ENCODE measurements at places on chromosomes 16 and 17. TPM values are rescaled to one million over a fixed set of nuclear protein-coding genes. Genes with fewer than 3 reads are reported as not detected.

Gene CES1
- total RNA-seq = not detected

Gene SOX15
- total RNA-seq = not detected

Gene PTX4
- 0.18 TPM for total RNA-seq

Gene PRSS27
- total RNA-seq = 0.05 TPM

Gene TMEM220
- 9.4 TPM for total RNA-seq

Gene PHKG2
- total RNA-seq = 25.3 TPM

Gene BRICD5
- total RNA-seq = 3.5 TPM

Gene TRPV3
- 0.06 TPM for total RNA-seq

Gene ZNF174
- 7.5 TPM for total RNA-seq

Gene SARM1
- total RNA-seq = 4.7 TPM

Gene MT1G
- total RNA-seq = not detected

Gene UNKL
- 16.7 TPM for total RNA-seq

Gene WNK4
- total RNA-seq = 8.8 TPM

Gene C17orf78
- not detected for total RNA-seq

Gene NPIPA8
- total RNA-seq = not detected
